Dermis microvascular lymphatic vessel endothelial cell (primary cell): ENCODE measurements at places on chromosomes 6 and 20. TPM values are rescaled to one million over a fixed set of nuclear protein-coding genes. Genes with fewer than 3 reads are reported as not detected.
A peak's percentile ranks its signal among the peaks of the same experiment; 100 is the strongest.

Gene C20orf173
- total RNA-seq = not detected in 2 replicates

Gene GPR63
- under 0.01 TPM in 2 replicates for total RNA-seq

DNA sequence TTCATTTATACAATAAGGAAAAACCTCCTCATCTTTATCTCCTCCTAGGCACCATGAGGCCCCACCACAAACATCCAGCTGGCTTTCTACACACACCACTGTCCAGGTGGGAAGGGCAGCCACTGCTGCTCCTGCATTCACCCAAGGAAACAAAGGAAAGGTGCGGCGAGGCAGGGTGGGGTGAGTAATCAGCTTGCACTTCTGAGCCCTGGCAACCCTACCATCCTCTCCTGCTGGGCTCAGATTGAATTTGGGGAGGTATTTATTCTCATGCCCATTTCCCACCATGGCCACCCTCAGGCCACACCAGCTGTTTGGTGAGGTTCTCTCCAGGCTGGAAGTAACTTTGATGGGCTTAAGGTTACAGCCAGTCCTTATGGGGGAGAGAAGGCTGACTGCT lies 31.2 kb upstream of the SPDEF start:
- no peak for DNase-seq

DNA sequence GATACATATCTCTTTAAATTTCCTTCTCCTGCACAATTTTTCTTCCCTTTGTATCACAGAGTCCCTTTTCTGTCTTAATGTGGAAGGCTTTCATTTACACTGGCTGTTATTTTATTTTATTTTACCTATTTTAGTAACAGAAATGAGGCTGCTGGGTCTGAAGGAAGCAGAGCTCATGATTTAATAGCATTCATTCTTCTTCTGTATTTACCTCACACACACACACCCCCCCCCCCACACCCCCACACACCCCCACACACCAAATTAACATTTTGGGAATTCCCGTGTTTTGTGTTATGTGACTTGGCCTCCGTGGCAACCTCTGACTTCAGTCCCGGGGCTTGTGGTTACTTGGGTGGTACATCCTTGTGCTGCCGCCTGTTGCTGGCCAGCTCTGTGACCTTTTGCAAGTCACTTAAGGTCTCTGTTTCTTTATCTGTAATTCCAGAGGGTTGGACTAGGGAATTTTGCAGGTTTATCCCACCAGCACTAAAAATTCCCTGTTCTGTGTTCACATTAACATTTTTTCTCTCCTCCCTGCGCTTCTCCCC lies 108.8 kb downstream of the TIAM2 start:
- no peak for DNase-seq

DNA sequence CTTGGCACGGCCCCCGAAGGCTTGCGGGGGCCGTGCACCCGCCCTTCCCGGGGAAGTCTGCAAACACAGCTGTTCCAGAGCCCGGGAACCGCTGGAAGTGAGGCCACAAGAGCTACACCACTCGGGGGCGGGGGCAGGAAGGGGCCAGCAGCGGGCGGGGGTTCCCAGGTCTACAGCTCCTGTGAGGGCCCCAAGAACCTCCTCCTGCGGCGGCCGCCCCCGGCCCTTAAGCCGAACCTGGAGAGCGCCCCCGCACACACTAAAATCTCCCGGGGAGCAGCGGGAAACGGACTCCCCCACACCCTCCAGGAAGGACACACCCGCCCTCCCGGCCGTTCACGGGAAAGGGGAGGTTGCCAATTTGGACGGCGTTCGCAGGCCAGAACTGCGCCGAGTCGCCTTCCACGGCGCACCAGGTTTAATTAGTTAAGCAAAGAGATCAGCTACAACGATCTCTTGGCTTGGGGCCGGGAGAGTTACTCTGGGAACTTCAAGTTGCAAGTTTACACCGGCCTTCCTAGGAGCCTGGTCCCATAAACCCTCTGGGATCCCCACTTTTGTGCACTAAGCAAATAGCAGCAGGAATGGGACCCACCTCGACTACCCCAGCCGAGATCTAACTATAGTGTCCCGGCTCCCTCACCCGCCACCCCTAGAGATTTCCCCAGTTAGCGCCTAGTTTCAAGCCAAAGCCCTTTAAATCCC lies 1.7 kb downstream of the JAG1 start:
- peak; percentile 72 for DNase-seq
